ENCODE measurements at places on chromosomes 2 and 18.

DNA sequence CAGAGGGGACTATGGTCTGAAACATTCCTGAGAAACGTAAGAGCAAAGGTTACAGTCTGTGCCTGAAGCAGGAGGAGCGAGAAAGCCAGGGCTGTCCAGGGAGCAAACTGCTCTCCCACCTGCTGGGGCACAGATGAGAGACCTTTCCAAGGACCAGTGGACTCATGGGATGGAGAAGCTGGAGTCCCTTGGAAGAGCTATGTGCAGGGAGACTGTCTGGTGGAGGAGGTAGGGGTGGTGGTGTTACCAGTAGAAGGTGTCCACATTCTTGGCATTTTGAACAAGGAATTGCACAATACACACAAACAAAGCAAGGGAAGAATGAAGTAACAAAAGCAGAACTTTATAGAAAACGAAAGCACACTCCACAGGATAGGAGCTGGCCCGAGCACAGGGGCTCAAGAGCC is 97.9 kb upstream of the CYRIA start:
- no peak for DNase-seq

DNA sequence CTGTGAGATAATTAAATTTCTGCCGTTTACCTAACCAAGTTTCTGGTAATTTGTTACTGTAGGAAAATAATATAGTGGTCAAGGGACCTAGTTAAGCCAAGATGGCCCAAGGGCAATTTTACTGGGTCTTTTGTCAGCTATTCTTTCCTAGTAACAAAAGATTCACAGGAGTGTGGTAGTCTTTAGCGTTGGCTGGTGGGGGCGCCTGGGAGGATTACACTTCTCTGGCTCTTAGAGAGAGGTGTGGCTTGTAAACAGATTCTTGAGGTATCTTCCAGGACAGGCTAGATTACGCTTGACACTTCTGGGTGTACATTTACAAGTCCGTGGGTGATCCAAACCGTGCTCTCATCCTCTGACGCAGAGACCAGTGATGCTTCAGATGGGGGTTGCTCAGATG is 3.3 kb upstream of the ACOXL start:
- no peak for DNase-seq

DNA sequence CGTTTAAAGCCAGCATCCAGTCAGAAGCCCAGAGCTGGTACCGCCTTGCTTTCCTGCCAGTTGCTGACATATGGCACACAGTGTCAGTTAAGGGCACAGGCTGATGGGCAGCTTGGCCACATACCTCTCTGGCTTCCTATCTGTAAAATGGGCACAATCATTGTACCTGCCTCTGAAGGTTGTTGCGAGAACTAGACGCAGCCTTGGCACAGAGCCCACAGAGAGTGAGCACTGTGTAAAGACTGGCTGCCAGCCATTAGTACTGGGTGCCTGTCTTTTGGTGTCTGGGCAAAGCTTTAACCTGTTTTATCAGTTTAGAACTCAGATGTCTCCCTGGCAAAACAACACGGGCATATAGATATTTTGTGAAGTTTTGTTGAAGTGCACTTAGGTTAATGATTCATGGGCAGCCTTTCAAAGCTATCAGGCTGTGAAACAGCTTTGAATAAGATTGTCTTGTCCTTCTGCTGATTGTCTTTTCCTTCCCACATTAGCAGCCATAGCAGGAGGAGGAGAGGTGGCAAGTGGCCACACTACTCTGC is 269.5 kb downstream of the NEDD4L start:
- DNase-seq: no peak

DNA sequence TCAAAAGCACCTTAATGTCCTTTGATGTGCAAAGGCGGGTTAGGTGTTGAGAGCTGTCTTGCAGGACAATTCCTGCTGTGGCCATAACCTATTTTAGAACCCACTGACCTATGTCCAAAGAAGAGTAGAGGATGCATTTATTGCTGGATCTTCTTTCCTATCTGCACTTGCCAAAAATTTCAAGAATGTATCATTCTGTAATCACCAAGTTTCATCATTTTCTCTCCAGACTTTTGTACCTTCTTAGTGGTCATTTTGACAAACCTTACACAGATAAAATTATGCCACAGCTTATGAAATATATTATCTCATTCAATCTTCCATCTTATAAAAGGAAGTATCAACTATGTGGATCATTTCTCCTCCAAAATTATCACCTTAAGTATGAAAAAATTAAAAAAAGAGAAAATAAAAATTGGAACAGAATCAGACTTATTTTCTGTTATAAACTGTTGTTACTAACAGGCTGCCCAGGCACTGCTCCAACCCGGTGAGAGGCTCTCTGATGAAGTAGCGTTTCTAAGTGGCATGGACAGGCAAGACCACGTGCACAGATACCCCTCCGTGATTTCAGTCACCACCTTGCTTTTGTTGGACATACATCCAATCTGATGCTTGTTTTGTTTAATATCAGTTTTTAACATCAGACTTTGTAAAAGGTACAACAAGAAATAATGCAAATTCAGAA is 559.9 kb upstream of the ID2 start:
- no peak for DNase-seq

DNA sequence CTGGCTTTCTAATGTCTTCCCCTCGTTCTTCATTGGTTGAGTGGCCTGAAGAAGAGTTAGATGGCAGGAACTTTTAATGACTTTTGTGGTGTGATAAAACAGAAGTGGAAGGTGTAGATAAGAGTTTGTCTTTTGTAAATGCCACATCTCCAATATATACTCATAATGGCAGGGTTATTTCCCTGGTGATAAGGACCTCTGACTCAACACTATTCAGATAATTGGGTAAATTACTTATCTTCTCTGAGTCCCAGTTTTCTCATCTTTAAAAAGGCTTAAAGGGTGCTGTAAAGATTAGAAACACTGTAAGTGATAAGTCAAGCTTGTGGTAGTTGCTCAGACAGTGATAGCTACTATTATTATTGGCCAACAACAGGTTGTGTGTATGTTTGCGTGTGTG is 9.5 kb downstream of the KLHL14 start:
- no peak for DNase-seq

- DNase-seq: no peak
These were observed 7.5 kb downstream of the C2orf49 start for GRCh38 chr2:105344704-105345345.

GRCh38 chr2:144515696-144516410 is 4.1 kb downstream of the ZEB2 start:
- no peak for DNase-seq

GRCh38 chr2:185828326-185828725 is 89.7 kb downstream of the FSIP2 start:
- DNase-seq: no peak

DNA sequence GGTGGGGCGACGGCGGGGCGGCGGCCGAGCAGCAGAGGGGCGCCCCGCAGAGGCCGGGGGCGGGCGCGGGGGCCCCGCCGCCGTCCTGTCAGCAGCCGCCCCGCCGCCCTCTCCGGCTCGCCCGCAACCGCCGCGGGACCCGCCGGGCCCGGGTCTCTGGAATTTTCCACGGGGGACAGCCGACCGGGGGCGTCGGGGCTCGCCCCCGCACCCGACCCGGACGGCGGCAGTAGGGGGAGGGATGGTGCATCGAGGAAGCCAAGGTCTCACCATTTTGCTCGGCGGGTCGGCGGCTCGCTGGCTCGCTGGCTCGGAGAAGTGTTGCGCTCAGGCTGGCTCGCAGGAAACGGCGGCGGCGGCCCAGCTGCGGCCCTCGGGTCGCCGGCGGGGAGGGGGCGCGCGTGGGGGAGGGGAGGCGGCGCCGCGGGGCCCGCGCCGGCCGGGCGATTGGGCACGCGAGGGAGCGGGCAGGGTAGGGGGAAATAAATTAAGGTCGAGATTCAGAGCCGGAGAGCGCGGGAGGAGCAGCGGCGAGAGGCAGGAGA is 405 bp downstream of the PPP3R1 start:
- DNase-seq: peak; percentile 22

GRCh38 chr18:23260926-23261590 is 125.8 kb downstream of the CABLES1 start:
- no peak for DNase-seq

DNA sequence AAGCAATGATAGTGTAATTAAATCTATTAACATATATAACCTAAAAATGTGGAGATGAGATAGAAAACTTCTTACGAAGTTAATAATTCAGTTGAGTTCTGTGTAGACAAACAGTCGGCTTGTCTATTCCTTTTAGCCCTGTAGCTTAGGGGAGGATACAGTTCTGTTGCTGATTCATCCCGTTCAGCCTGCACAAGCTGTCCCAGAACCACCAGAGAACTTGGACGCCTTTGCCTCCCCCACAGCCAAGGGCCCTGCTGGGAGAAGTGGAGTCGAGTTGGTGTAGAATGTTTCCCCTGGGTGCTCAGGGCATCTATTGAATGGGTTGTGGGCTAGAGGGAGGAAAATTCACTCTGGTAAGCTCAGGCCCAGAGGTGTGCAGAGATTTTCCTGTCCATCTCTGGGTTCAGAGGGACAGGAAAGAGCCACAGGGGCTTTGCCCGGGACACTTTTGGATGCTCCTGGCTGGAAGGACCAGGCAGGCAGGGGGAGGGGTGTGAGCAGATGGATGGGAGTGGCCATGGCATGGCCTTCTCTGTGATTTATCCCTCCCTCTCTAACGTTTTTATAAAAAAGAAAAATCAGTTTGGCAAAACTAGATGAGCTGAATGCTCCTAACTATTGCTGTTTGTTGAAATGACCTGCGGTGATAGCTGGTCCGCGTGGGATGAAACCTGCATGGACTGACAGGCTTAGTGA is 42.8 kb upstream of the GALR1 start:
- no peak for DNase-seq

GRCh38 chr2:47946593-47946992 is 40.3 kb upstream of the FBXO11 start:
- no peak for DNase-seq
